Eye (tissue), 1 donor: ENCODE measurements at places on chromosomes 1 and 21.

DNA sequence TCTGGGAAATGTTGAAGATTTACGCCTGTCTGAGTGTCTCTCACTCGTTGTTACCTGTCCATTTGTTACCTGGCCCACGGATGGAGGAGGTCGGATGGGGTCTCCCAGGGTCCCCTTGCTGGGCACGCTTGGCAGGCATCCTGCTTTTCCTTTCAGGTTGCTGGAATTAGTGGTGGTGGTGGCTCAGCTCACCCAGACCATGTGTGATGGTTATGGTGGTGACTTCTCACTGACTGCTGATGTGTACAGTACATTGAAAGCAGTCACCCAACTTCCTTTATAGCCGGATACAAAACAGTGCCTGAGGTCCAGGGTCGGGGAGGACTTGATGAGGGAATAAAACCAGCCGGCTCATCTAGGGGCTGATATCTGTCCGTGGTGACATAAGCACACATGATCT is 19.5 kb downstream of the MAPKAPK2 start:
- DNase-seq = no peak

DNA sequence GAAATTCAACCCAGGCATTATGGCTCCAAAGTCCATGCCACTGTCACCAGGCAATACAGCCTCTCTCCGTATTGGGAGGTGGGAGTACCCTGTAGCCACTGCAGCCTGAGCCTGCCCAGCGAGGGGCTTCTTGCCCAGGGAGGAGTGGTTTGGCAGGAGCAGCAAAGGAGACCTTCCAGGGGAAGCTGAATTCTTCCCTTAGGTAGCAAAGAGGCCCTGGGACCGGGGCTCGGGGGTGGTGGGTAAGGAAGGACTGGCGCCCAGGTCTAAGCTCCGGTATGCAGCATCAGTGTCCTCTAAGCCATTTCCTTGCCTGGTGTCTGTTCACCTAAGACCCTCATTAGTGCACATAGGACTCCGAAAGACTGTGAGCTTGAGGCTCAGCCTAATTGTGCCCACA is 17.0 kb downstream of the TNNT2 start:
- DNase-seq = no peak

- no peak for DNase-seq
These were observed 726.5 kb downstream of the PTPRU start for GRCh38 chr1:29962831-29963247.

DNA sequence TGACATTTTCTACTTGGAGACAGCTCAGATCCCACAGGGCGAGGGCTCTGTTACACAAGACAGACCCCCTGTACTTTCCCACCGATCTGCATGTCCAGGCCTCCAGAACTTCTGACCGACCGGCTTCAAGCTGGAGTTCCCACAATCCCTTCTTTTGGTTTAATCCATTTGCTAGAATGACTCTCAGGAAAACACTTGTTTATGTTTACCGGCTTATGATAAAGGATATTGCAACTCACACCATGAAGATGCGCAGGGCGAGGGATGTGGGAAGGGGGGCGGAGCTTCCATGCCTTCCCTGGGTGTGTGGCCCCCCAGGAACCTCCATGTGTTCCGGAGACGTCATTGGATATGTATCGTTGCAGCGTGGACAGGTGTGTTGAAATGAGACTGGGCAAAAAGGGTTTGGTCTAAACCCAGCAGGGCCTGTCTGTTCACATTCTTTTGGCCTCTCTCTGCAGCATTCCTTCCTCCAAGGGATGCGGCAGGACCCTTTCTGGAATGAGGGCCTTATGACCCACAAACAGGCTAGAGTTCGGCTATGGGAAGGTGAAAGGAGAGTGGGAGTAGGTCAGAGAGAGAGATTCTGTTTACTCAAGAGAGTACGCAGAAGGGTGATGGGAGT is 7.5 kb upstream of the IGSF5 start:
- DNase-seq = no peak

DNA sequence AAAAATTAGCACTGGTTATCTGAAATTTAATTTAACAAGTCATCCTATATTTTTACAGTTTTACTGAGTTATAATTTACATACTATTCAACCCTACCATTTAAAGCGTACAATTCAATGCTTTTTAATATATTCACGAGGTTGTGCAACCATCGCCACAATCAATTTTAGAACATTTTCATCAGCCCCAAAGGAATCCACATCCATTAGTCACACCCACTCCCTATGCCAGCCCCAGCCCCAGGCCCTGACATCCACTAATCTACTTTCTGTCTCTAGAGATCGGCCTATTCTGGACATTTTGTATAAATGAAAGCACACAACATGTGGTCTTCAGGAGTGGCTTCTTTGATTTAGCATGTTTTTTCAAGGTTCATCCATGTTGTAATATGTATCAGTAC is 134.7 kb downstream of the PSMG1 start:
- peak; percentile 48 for DNase-seq

- no peak for DNase-seq
These were observed 25.5 kb downstream of the UCK2 start for GRCh38 chr1:165852871-165853270.

DNA sequence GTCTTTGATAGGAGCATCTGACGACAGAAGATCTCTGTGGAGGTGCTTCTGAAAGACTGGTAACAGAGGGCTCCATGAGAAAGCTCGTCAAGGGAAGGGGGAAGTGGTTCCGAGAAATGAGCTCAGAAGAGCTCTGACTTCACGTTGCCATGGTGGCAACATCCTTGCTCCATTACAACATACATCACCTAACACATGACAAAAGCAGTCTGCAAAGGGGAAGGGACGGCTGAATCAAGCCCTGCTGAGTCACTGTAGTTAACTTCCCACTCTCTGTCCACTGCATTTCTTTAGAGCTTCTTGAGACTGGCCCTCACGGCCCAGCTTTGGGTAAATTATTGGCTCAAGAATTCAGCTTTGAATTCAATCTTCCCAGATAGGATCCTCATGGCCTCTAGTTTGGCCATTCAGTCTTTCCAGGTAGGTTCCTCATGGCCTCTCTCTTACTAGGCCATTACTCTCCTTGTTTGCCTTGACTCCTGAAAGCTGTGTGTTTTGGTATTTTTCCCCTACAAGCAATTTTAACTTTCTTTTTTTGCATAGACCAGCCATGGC is 88.0 kb upstream of the ZNF648 start:
- no peak for DNase-seq

GRCh38 chr1:206049293-206049692 is 3.7 kb upstream of the RHEX start:
- DNase-seq = no peak
